Right hindlimb (tissue), 1 donor: ENCODE measurements at places on chromosomes 12 and 14.
A peak's percentile ranks its signal among the peaks of the same experiment; 100 is the strongest.

DNA sequence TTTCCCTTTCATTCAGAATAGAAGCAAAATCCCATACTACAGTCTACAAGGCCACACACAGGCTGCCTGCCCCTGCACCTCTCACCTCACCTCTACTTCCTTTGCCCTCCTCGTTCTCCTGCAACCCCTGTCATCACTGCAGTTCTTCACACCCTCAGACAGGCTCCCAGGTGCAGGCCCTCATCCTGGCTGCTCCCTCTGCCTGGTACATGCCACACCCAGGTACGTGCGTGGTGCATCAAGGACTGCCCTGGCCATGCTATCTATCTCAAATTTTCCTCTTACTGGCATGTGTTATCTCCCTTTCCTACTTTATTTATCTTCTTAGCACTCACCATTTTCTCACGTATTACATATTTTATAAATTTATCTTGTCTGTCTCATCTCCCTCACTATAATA, 24.3 kb downstream of the TM7SF3 start:
- no peak for DNase-seq

DNA sequence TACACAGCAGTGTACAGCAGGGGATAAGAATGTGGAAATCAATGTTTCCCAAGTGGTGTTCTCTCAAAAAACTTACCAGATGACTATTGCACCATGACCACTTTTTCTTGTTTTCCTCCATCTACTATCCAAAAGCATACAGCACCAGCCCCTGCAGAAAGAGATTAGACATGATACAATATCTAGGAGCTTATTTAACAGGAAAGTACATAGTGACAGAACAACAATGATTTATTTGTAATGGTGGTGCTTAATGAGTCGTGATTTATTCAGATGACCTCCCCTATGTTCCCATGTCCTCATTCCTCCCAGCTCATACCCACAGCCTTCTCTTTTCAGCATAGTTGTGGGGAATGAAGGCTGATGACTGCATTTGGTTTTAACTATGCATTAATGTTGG, 413.6 kb downstream of the BTG1 start:
- DNase-seq = no peak

DNA sequence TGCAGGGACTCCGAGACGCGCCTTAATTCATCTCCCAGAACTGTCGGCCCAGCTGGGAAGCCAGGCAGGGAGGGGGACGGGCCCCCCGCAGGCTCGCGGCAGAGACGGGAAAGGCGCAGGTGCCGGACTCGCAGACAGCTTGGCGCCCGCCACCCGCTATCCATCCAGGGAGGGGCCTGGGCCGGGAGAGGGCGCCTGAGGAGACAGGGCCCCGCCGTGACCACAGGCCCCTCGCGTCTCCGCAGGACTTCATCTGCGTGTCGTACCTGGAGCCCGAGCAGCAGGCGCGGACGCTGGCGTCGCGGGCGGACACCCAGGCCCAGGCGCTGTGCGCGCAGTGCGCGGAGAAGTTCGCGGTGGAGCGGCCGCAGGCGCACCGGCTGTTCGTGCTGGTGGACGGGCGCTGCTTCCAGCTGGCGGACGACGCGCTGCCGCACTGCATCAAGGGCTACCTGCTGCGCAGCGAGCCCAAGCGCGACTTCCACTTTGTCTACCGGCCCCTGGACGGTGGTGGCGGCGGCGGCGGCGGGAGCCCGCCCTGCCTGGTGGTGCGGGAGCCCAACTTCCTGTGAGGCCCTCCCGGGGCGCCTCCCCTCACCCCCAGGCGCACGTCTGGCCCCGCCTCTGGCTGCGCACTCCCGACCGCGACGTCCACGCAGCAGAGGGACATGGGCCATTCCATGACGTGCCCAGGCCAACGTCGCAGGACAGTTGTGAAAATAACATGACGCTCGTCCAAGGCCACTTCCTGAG, 60.6 kb downstream of the LGMN start:
- peak; percentile 58 for DNase-seq

- no peak for DNase-seq
Measured at GRCh38 chr14:87325741-87326140, 667.2 kb downstream of the GALC start.

GRCh38 chr14:102993523-102993922, 63.8 kb downstream of the CDC42BPB start:
- no peak for DNase-seq

DNA sequence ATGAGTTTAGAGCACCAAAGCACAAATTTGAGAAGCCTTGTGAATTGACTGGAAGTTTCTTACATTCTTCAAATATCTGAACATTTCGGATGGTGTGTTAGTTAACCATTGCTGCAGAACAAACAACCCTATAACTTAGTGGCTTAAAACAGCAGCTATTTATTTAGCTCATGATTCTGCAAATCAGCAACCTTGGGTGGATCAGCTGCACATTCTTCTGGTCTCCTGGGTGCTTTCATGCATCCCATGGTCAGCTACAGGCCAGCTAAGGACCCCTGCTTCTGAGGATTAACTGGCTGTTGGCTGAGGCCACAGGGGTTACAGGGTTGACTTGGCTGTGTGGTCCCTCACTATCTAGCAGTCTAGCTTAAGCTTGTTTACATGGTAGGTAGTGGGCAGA, 114.0 kb upstream of the HIF1A start:
- DNase-seq = no peak

DNA sequence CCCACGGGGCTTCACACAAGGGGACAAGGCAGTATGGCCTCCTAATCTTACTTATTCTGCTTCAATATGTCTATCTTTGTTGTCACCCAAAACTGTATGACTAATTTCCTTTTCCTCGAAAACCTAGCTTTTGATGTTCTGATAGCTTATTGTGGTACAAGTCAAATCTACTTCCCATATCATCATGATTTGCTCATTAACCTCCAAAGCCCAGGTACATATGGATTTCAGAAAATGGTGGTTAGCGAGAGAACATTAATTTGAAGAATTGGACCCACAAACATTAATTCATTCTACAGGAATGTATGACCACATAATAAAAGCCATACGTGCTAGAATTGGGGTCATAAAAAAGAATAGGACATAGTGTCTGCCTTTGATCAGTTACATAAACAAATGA, 412.5 kb downstream of the CCDC91 start:
- no peak for DNase-seq

- no peak for DNase-seq
Measured at GRCh38 chr12:27291862-27292261, 40.8 kb upstream of the BMAL2 start.

DNA sequence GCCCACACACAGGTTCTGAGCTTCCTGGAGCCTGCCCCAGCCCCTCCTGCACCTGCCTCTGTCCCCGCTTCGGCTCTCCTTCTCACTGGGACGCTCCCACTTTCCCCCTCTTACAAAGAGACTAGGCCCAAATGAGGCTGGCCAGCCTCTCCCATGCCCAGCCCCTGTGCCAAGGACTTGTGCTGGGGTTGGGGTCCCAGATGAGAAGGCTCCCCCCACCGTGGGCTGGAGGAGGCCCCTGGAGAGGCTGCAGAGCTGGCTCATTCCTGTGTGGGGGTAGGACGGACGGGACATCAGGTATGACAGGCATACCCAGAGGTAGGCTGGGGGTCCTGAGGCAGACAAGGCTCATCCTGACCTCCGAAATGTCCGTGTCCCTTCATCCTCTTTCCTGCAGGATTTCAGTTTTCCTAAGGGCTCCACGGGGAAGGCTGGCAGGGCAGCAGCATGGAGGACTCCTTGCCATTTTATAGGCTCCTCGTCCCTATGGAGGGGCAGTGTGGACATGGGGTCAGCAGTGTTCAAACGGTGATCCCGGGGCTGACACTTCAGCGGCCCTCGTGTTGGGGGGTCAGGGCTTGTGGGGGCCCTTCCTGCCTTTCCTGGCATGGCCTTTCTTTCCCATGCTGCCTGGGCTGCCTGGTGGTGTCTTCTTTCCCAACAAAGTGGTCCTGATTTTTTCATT, 49.1 kb upstream of the MEG3 start:
- peak; percentile 18 for DNase-seq

GRCh38 chr12:21301-22189, 45.0 kb upstream of the IQSEC3 start:
- no peak for DNase-seq

DNA sequence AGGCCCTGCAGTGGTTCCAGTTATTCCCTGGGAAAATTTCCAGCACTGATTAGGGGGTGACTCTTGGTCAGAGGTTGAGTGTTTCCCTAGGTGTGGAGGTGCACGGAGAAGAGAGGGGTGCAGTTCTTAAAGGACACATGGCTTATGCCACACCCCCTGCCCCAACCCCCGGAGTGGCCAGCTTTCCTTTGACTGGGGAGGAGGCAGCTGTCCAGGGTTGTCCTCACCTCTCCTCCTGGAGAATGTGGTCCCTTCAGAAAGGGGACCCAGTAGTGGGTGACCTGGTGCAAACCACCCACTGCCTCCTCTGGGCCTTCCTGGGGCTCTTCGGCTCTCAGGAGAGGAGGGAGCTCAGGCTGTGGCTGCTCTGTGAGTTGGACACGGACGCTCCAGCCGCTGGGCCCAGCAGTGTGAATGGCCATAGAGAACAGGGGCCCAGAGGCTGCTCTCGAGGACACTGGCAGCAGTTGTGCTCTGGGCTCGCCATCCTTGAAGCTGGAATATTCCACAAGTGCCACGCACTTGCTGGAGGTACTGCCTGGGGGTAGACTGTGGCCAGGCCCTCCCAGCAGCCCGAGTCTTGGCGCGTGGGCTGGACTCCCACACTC, 13.6 kb downstream of the PACS2 start:
- no peak for DNase-seq

DNA sequence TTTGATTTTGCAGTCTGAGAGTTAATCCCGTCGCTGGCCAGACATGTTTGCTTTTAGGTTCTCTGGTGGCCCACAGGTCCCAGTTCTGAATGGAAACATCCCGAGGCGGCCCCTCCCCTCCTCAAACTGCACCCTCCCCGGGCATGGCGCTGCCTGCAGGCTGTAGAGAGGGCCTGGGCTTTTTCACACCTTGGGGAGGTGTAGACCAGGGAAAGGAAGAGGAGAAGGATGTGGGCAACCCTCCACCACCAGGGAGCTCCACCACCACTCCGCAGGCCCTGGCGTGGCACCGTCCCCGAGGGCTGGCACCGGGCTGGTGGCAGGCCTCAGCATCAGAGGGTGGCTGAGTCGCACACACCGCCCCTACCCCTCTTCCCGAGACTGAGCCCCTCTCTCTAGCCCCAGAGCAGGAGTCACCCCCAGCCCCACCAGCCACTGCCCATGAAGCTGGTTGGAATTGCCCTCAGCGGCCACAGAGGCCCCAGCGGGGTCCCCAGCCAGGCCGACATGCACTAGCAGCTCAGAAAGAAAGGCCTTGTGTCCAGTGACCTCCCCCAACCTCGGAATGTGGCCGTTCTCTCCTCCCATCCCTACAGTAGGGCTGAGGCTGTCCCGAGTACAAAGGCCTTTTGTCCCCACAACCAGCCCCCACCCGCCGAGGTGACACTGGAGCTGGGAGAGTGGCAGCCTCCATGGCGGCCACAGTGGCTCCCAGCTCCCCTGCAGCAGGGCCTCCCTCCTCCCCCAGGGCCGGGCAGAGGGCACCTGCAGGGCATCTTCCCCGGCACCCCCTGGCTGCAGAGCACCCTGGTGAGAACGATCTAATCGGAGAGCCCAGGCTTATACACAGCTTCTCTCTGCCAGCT, 23.5 kb upstream of the INF2 start:
- peak; percentile 54 for DNase-seq

DNA sequence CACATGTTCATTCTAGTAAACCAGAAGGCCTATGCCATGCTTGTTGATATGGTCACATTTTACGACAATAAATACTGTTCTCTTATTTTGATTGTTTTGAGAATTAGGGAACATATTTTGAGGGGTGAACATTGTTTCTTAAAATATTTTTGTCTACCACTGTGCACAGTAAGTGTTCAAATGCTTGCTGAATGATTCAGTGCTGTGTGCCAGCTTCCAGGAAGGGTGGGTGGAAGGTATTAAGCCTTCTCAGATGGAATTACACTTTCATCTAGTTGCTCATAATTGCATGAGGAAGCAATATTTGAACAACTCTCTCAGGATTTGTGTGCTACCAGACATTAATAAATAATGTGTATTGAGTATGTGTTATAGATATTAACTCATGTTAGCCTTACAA, 15.5 kb upstream of the TMX1 start:
- DNase-seq = no peak

GRCh38 chr12:91355150-91356006, 172.8 kb upstream of the DCN start:
- DNase-seq = peak; percentile 83

DNA sequence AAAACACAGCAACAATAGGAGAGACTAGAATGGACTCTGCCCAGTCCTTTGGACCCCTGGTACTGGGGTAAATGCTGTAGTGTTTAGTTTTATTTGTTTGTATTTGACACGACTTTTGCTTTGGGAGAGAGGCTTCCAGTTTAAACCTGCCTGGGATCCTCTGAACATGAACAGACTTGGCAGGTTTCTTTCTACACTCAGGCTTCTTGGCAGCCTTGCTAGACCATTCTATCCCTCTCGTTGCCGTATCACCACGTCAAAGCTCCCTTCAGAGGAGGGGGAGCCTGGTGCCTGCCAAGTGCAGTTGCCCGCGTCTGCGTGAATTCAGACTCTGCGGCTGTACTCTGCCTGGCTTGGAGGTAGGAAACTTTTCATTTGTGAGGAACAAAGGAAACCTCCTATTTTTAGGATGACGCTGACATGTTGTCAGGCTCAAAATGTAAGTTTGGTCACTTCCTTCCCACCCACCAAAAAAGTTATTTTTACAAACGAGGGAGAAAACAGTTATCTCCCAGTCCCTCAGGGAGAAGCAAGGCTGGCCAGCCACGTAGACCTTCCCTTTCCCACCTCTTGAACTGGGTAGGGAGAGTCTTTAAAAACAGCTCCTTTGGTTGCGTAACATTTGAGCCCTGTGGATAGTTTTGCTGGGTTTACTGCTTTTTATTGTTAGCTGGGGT, 25.9 kb downstream of the CD9 start:
- peak; percentile 92 for DNase-seq

DNA sequence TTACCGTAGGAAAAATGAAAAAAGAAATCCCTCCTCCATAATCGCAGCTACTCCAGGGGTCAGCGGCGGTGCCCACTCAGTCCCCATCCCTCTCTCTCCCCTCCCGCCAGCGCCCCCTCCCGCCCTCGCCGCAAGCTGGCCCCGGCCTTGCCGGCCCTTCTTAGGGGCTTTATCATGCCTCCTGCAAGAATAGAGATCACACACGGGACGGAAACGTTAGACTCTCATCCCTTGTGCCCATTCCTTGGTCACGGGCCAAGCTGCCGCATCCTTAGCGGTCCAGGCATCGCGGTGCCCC, 692 bp upstream of the COX14 start:
- DNase-seq = no peak

GRCh38 chr12:107536613-107537012, 149.0 kb upstream of the PWP1 start:
- no peak for DNase-seq

DNA sequence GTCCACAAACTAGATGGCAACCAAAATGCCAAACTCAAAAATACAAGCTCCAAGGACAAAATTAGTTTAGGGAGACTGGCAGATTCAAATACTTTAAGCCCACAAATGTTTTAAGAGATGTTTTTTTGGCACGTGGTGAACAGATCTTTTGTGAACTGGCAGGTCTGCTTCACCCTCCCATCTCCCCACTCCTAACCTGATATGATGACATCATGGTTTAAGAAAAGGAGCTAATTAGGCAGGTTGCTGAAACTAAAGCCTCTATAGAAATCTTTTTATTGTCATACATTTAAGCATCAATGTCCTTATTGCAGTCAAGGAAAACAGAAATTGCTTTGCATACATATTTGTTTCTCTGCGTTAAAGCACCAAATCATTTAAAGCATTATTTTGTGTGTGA, 5.8 kb downstream of the LRIG3 start:
- DNase-seq = no peak

GRCh38 chr12:123389560-123390351, 5.8 kb downstream of the KMT5A start:
- DNase-seq = peak; percentile 43

GRCh38 chr14:62158779-62159178, 396.6 kb downstream of the SNAPC1 start:
- no peak for DNase-seq
